Stomach (tissue), 19 donors: ENCODE measurements at places on chromosomes 1 and 21. TPM values are rescaled to one million over a fixed set of nuclear protein-coding genes. Genes with fewer than 3 reads are reported as not detected.

DNA sequence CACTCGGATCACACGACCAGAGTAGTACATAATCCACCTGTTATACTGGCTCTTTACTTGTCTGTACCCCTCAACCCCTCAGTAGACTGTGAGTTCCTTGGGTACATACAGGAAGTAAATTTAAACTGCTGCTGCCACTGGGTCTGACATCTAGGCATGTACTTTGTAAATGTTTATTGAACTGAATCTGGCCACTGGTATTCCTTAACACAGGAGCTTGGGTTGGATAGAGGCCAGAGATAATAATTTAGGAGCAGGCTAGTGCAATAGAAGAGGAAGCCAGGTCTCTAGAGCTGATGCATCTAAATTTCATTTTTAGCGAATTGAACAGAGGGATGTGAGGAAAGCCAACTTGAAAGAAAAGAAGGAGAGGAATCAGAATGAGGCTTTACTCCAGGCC lies 12.4 kb downstream of the TTC4 start:
- H3K27ac ChIP-seq = no peak overlapping the region
- H3K27me3 ChIP-seq = no peaks in the 10 kb centered on the region
- H3K4me3 ChIP-seq = no peak overlapping the region
- H3K36me3 ChIP-seq = peaks cover 86% of the 10 kb centered on the region
- no peak for DNase-seq
- H3K4me1 ChIP-seq = no peaks in the 10 kb centered on the region

GRCh38 chr1:162625679-162626078 lies 6.6 kb upstream of the DDR2 start:
- H3K4me3 ChIP-seq = no peak overlapping the region
- H3K4me1 ChIP-seq = peaks cover 30% of the 10 kb centered on the region
- H3K36me3 ChIP-seq = no peaks in the 10 kb centered on the region
- peak overlapping the region; percentile 74 for H3K27ac ChIP-seq
- DNase-seq = peak; percentile 46
- H3K27me3 ChIP-seq = no peaks in the 10 kb centered on the region

DNA sequence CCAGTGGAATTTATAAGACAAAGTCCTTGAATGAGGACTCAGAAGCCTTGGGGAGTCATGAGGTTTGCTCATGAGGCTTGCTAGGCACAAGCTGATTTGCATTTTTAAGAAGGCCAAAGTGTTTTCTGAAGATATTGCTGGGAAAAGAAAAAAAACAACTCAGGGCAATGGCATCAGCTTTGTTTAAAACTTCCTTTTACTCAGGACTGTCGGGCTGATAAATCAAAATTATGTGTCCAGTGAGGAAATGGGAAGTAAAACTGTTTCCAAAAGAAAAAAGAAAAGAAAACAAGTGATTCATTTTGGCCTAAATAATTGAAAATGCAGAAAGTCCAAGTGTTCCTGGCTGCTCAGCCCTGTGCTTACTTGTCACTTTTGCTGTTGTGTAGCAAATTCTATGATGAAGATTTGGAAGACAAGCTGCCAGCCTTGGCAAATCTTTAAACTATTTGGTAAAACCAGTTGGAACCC lies 282.4 kb downstream of the HLX start:
- no peak for DNase-seq
- H3K4me3 ChIP-seq = no peak overlapping the region
- H3K4me1 ChIP-seq = no peaks in the 10 kb centered on the region

DNA sequence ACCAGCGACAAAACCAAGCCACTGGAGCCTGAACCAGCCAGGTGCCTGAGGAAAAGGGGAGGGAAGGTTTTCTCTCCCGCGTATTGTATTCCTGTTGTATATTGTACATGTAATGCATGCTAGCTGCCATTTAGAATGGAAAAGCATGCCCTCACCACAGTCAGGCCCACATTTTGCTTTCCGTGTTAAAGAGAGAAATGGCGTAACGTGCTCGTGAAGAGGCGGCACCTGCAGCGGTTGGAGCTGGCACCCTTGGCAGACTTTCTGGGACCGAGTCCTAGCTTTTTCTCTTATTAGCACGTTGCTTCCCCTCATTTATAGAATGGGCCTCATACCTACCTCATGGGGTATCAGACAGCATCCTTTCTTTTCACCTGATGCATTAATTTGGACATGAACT lies 135.3 kb upstream of the IRF2BP2 start:
- H3K4me1 ChIP-seq = peaks cover 8% of the 10 kb centered on the region
- no peak for DNase-seq
- no peaks in the 10 kb centered on the region for H3K36me3 ChIP-seq

DNA sequence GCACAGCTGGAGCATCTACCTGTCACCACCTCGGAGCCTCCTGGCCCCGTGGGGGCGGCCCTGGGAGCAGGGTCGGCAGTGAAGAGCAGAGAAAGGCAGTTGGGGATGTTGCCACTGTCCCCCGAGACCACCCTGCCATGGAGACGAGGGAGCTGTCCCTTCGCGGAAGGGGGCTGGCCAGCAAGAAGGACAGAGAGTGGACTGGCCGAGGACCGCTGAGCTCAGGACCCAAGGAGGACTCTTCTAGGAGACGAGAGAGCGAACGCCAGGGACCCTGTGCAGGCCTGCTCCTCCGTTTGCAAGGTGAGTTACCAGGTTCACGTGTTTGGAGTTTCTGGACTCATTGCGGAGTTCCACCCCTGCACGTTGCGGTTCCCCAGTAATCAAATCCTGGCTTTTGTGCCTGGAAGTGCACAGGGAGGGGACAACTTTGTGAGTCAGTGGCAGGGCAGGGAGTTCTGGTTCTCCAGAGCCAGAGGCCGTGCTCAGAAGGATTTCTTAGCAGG lies 5.6 kb upstream of the POFUT2 start:
- H3K4me1 ChIP-seq = peaks cover 39% of the 10 kb centered on the region
- peak overlapping the region; percentile 89 for H3K27ac ChIP-seq
- H3K36me3 ChIP-seq = no peaks in the 10 kb centered on the region
- DNase-seq = peak; percentile 22

DNA sequence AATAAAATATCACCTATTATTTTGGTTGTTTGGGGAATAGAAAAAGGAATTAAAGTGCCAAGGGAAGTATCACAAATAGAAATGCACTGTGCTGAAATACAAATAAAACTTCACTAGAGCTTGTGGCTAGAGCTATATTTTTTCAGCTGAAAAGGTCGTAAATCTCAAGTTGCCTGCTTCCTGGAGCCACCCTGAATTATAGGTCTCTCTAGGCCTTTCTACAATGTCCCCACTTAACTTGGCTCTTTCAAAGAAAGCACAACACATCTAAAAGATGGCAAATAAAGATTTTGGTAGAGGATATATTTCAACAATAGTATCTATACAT lies 5.0 kb upstream of the RNF2 start:
- H3K4me1 ChIP-seq = no peaks in the 10 kb centered on the region
- no peaks in the 10 kb centered on the region for H3K36me3 ChIP-seq
- no peak for DNase-seq
- H3K27ac ChIP-seq = no peak overlapping the region
- H3K27me3 ChIP-seq = no peaks in the 10 kb centered on the region
- H3K4me3 ChIP-seq = no peak overlapping the region

GRCh38 chr1:229089586-229090208 lies 181.2 kb upstream of the RAB4A start:
- no peak overlapping the region for H3K4me3 ChIP-seq
- no peak overlapping the region for H3K27ac ChIP-seq

- DNase-seq = no peak
- no peak overlapping the region for H3K4me3 ChIP-seq
- no peaks in the 10 kb centered on the region for H3K27me3 ChIP-seq
- H3K36me3 ChIP-seq = no peaks in the 10 kb centered on the region
- H3K27ac ChIP-seq = no peak overlapping the region
- H3K4me1 ChIP-seq = no peaks in the 10 kb centered on the region
These were observed 20.8 kb upstream of the RGS16 start for GRCh38 chr1:182625024-182625423.

DNA sequence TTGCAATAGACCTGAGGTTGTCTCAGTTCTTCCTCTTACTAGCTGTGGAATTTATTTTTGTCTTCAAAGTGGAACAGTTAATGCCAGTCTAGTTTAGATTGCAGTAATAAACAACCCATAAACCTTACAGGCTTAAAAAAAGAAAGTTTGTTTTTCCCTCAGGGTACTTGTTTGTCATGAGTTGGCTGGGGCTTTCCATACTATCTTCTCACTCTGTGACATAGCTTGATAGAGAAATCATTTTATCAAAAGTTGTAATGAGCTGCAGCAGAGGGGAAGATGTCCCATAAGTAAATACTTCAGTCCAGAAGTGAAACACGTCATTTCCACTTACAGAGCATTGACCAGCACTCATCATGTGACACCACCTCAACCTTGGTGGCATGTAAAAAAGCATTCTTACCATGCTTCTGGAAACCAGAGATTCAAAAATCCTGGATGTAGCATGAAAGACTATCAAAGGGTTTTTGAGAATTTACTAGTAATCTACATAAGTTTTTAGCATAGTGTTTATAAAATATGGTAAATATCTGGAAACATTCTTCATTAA lies 62.8 kb upstream of the COL11A1 start:
- no peak for DNase-seq
- no peaks in the 10 kb centered on the region for H3K36me3 ChIP-seq
- H3K27me3 ChIP-seq = no peaks in the 10 kb centered on the region
- H3K4me3 ChIP-seq = no peak overlapping the region

DNA sequence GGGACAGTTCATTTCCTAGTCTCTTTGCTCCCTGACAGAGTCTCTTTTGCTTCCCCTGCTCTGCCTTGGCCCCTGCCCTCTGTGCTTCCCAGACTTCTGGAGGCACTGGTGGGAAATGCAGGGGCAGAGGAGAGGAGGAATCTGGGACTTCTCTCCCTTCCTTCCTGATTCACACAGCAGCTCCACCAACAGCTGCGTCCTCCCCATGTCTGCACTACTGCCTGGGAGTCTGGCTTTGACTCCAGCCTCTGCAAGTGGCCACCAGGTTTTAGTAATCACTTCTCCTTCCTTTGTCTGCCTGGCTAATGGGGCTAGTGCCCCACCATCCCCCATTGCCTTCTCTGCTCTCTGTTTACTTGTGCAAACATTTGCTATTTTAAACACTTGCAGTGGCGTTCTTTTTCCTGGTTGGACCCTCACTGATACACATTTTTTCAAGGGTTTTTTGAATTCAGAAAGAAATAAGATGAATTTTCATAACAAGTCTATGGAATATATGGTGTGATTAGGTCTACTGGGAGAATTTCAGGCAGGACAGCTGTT lies 21.9 kb downstream of the FASLG start:
- no peaks in the 10 kb centered on the region for H3K36me3 ChIP-seq
- no peaks in the 10 kb centered on the region for H3K4me1 ChIP-seq
- H3K27ac ChIP-seq = no peak overlapping the region
- H3K27me3 ChIP-seq = no peaks in the 10 kb centered on the region

DNA sequence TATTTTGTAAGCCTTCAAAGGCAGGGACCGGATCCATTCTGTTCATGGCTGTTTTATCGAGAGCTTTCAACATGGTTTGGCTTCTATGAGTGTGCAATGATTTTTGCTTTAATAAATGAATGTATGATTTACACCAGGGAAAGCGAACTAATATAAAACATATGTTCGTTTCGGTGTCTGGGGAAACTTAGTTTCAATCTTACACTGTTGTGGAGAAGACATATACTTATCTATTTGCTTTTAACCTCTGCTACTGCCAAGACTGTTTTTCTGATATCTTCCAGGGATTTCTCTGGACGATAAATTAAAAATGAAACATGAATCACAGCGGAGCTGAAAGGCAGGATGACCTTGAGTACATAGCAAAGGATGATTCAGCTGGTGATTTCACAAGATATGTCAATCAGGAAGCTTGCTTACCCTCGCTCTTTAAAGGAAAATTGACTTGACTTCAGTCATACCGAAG lies 14.7 kb upstream of the CYYR1 start:
- H3K27ac ChIP-seq = no peak overlapping the region
- H3K4me1 ChIP-seq = no peaks in the 10 kb centered on the region
- no peaks in the 10 kb centered on the region for H3K27me3 ChIP-seq
- no peak overlapping the region for H3K4me3 ChIP-seq
- no peaks in the 10 kb centered on the region for H3K36me3 ChIP-seq

DNA sequence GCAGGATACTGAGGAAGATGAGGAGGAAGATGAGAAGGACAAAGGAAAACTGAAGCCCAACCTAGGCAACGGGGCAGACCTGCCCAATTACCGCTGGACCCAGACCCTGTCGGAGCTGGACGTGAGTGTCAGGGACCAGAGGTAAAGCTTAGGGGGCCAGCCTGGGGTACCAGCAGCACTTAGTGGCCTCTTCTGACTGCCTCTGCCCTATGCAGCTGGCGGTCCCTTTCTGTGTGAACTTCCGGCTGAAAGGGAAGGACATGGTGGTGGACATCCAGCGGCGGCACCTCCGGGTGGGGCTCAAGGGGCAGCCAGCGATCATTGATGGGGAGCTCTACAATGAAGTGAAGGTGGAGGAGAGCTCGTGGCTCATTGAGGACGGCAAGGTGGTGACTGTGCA lies 17.6 kb downstream of the KDF1 start:
- H3K27me3 ChIP-seq = no peaks in the 10 kb centered on the region
- H3K4me1 ChIP-seq = no peaks in the 10 kb centered on the region
- no peak overlapping the region for H3K4me3 ChIP-seq
- no peak overlapping the region for H3K27ac ChIP-seq

Gene SMPDL3B
- not detected for total RNA-seq

Gene TNFSF4
- total RNA-seq = 0.14 TPM

Gene KCNE2
- total RNA-seq = not detected

Gene CACNA1E
- total RNA-seq = not detected
